Activated naive CD4-positive, alpha-beta T cell (primary cell): ENCODE measurements at places on chromosomes 6 and 20.

GRCh38 chr6:379410-380181, 12.0 kb upstream of the IRF4 start:
- no peak for DNase-seq

DNA sequence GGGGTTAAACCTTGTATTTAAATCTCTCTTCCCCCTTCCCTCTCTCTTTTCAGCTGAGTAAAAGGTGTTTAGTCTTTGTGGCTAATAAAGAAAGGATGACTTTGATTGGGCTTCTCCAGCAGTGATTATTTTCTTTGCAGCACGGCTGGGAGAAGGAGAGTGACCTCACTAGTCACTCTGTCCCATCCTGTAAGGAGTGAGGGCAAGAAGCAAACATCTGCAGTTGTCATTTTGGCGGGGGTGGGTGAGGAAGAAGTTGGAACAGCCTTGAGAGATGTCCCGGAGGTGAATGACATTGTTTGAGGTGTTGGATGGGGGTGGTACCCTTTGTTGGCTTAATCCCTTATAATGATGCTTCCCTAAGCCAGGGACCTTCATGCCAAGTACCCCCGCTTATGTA, 223.6 kb downstream of the EYA2 start:
- no peak for DNase-seq

DNA sequence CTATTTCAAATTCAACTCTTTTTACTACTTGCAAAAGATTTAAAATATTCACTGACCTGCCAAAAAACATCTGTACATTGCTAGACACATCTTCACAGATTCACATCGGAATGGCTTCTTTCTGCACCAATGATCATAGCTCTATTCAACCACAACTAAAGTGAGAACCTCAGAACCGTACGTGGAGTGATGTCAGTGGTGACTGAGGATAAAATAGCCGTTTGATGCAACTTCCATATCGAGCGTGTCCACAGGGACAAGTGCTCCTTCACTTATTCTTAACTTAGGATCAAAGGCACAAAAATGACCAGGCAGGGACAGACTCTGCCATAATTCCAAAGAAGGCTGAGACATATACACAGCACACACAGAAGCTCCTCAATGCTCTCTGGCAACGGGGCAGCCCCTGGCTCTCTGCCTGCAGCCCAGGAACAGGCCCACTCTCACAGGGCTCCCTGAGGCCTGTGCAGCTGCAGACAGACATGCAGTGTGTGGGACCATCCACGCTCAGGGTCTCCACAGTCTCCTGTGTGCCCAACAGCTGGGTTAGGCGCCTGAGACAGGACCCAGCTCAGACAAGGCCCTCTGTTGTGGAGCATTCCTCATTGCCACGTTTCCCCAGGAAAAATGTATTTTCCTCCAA, 22.8 kb downstream of the FYN start:
- DNase-seq, result no peak

GRCh38 chr6:52016915-52017748, 70.3 kb downstream of the PKHD1 start:
- DNase-seq, result no peak
